Endothelial cell of umbilical vein (primary cell): ENCODE measurements at places on chromosomes 7 and 10. TPM values are rescaled to one million over a fixed set of nuclear protein-coding genes. Genes with fewer than 3 reads are reported as not detected.

The FUOM gene
- 16.2 and 17.4 TPM in 2 replicates for total RNA-seq

The MGMT gene
- total RNA-seq = 11.1 and 15.0 TPM in 2 replicates

The RBM33 gene
- 62.9 and 68.2 TPM in 2 replicates for total RNA-seq

The AMPH gene
- 8.0 and 9.2 TPM in 2 replicates for total RNA-seq

The GDF2 gene
- not detected in 2 replicates for total RNA-seq

The SAMD8 gene
- 22.8 and 23.2 TPM in 2 replicates for total RNA-seq

The UCMA gene
- total RNA-seq = not detected in 2 replicates

The ERCC6 gene
- 39.6 and 59.6 TPM in 2 replicates for total RNA-seq

The ATG9B gene
- total RNA-seq = not detected in 2 replicates

The DPCD gene
- 21.3 and 25.3 TPM in 2 replicates for total RNA-seq

The VGF gene
- total RNA-seq = not detected in 2 replicates

The POU6F2 gene
- 0.28 and 0.29 TPM in 2 replicates for total RNA-seq

The LUC7L2 gene
- 85.8 and 87.6 TPM in 2 replicates for total RNA-seq

The INA gene
- 0.39 and 0.40 TPM in 2 replicates for total RNA-seq

The SLC13A4 gene
- not detected in 2 replicates for total RNA-seq
